ENCODE measurements at places on chromosomes 3 and 15. TPM values are rescaled to one million over a fixed set of nuclear protein-coding genes. Genes with fewer than 3 reads are reported as not detected.

DNA sequence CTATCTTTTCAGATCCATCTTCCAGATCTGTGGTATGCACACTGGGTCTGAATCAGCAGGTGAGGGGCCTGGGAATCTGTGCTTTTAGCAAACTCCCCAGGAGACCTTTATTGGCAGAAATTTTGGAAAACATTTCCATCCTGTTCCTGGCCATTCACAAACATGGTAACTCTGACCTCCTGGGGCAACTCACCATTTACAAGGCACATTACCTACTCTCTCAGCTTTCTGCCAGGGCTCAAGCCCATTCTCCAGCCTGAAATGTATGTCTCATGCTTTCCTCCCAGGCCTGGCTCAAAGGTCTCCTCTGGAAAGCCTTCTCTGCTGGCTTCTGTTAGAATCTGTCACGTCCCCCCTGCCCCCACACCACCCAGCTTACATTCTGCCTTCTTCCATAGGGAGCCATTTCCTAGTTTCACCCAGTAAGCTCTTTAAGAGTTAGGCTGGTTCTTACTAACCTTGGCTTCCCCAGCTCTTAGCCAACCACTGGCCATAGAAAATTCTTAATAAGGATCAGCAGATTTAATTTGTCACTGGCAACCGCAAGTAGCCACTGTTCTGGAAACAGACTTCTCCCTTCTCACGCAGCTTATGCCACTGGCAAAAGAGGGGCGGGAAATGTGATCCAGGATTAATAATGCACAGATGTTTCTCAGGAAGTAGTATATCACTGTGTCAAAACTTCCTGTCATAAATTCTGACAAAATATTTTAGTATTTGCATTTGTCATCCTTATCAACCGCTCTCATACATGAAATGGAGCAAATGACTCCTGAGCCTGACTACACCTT is 55.0 kb downstream of the RORA start:
- no peak for DNase-seq

DNA sequence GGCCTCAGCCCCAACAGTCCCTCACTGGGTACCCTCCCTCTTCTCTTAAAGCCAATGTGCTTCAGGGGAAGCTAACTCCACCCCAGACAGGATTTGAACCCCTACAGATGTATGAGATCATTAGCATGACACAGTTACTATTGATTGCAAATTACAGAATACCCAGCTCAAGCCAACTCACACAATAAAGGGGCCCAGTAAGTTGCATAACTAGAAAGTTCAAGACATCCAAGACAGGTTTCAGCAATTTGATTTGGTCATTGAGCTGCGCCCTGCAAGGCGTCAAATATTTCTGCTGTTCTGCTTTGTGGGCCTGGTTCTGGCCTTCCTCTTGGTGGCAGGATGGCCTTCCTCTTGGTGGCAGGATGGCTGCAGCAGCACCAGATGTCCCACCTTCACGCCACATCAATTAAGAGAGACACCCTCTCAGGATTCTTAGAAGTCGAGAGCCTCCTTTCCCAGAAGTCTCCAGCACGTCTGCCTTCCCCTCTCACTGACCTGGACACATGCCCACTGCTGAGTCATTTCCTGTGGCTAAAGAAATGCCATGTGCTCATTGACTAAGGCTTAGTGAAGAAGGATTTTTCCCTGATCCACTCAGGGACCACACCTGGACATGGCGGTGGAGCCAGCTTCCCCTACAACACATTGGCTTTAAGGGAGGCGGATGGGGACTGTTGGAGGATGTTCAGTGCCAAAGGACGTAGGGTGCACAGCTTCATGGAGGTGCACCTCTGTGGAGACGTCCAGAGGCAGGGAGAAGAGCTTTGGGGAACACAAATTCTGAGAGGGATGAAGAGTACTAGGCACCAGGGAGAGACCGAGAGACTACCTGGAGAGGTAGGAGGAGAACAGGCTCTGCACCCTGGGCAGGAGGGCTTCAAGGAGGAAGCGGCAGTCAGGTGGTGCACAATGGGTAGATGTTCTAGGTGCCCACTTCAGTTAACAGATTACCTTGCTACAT is 49.1 kb downstream of the DNASE1L3 start:
- DNase-seq: no peak

The ANKDD1A gene
- 4.3 TPM for total RNA-seq

The MESP2 gene
- total RNA-seq: not detected
